ENCODE measurements at places on chromosomes 16 and 17.

- DNase-seq: no peak
Measured at GRCh38 chr16:85860413-85861094, 38.4 kb upstream of the IRF8 start.

DNA sequence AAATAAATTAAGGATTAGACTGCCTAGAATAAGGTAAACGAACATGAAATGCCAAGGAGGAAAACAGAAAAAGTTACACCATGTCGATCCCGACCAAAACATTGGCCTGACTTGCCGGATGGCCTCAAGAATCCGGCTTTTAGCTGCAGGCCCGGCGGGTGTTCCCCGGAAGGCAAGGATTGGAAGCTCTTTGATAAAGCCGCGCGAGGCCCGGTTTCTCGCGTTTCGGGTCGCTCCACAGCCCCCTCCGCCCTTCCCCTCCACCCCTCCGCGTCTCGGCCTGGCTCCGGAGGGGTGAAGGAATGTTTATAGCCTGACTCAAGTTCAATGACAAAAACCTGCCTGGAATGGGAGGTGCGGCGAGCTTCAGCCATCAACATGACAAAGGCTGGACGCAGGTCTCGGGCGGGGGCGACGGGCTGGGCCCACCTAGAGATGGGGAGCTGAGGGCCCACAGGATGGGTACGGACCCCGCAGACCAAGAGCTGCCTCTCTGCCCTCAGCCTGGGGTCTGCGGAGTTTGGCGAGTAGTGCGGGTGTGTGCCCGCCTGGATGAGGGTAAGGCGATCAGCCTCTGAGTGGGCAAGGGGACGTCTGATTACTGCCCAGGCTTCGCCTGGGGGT is 2.6 kb downstream of the PRAC1 start:
- peak; percentile 73 for DNase-seq

DNA sequence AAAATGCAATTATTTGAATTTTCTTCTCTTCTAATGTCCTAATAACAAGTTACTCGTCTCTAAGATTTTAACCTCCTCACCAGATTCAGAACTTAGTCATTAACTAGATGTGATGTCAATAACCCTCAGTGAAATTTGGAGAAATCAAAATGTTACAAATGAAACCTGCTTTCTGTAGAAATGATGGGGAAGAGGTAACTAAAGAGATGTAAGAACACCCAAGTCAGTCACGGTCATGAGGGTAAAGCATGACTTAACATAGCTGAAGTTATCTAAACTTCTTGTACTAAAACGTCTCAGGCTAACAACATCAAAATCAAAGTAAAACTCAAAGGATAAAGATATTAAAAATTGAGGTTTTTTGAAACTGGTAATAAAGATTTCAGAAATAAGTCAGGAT is 9.7 kb downstream of the RNFT1 start:
- DNase-seq: no peak

- peak; percentile 54 for DNase-seq
Measured at GRCh38 chr17:56440419-56440818, 153.1 kb upstream of the NOG start.

DNA sequence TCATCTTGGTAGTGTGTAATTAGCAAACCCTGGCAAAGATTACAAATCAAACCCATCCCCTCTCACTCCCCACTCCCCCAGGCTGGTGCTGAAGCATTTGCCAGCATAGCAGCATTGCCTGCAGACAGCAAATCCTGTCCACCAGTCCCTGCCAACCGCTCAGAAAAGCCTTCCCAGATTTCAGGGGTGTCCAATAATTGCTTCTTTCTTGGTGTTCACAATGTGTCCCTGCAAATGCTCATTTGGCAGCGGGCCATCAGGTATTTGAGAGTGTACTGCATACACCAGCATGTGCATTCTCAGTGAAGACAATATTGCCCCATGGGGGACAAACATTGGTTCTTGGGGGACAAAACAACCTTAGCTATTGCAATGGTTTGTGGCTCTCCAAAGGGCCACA is 28.2 kb downstream of the ORC6 start:
- no peak for DNase-seq

DNA sequence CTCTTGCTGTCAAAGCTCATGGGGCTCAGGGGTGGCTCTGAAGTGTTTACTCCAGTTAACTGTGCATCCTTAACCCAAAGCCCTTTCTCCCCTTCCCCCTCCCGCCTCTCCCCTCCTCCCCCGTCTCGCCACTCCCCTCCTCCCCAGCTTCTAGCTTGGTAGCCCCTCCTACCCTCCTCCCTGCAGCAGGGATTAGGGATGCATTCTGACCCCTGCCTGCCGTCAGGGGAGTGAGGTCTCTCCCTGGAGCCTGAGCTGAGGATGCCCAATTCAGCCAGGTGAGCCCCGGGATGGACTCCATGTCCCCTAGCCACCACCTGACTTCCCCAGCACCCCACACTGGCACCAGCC is 1.6 kb downstream of the HS3ST6 start:
- DNase-seq: no peak
